AG09319 (cell line): ENCODE measurements at places on chromosomes 3 and 15.

DNA sequence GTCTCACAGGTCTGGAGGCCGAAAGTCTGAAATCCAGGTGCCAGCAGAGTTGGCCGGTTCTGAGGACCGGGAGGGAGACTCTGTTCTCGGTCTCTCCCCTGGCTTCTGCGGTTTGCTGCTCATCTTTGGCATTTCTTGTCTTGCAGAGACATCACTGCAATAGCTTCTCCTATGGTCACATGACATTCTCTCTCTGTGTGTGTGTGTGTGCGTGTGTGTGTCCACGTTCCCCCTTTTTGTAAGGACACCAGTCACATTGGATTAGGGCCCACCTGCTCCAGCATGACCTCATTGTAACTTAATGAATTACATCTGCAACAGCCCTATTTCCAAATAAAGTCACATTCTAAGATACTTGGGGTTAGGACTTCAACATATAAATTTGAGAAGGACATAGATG lies 12.4 kb upstream of the ATP10A start:
- DNase-seq = no peak

DNA sequence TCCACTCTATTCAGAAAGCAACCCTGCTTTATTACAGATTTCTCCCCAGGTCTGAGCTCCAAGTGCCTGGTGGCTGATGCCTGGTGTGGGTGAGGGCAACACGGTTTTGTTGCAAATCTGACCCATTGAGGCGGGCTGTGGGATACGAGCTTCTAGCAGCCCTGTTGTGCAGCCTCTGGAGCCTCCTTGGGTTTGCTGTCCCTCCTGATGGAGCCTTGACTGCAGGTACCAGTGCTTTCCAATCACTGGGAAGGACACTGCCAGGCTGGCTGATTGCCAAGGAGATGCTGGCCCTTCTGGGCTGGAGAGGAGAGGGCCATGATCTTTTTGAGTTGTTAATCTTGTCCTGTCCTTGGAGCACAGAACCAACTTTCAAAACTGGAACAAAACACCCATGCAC lies 151.0 kb upstream of the RGMA start:
- no peak for DNase-seq

GRCh38 chr3:5184499-5184898 lies 3.0 kb upstream of the EDEM1 start:
- no peak for DNase-seq

GRCh38 chr3:43028678-43029490 lies 49.8 kb downstream of the GASK1A start:
- DNase-seq = no peak

DNA sequence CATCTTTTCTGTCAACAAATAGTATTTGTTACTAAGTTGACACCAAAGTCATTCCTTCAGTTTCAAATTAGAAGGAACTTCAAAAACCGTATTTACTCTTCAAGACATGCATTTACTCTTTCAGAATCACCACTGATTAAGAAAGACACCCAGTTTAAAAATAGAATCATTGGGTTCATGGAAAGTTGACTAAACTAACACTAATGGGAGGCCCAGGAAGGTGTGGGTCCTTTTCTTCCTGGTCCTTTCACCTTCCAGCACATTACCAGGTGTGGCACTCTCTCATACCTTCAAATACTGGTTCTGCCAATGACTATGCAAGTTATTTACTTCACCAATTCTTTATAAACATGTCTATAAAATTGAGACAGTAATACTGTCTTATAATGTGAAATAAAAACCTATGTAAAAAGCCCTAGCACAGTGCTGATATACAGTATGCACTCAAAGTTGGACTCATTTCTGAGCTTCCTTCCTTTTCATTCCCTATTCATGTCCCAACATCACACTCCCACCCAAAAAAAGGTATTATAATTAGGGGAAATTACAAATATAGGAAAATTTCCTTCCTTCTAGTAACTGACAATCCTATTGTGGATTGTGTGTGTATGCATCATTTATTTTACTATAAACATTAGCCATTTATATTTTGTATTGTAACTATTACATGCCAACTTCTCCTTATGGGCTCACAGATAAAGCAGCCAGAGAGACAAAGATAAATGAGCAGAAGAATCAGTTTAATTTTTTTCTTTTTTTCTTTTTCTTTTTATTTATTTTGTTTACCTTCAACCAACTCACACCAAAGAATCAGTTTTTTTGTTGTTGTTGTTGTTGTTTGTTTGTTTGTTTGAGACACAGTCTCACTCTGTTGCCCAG lies 48.9 kb downstream of the LRRFIP2 start:
- no peak for DNase-seq

- DNase-seq = no peak
Measured at GRCh38 chr3:191347228-191347627, 16.9 kb upstream of the UTS2B start.

GRCh38 chr15:56468401-56468800 lies 3.5 kb upstream of the MNS1 start:
- no peak for DNase-seq
